Aorta (tissue), 5 donors: ENCODE measurements at places on chromosomes 12 and 14. TPM values are rescaled to one million over a fixed set of nuclear protein-coding genes. Genes with fewer than 3 reads are reported as not detected.

DNA sequence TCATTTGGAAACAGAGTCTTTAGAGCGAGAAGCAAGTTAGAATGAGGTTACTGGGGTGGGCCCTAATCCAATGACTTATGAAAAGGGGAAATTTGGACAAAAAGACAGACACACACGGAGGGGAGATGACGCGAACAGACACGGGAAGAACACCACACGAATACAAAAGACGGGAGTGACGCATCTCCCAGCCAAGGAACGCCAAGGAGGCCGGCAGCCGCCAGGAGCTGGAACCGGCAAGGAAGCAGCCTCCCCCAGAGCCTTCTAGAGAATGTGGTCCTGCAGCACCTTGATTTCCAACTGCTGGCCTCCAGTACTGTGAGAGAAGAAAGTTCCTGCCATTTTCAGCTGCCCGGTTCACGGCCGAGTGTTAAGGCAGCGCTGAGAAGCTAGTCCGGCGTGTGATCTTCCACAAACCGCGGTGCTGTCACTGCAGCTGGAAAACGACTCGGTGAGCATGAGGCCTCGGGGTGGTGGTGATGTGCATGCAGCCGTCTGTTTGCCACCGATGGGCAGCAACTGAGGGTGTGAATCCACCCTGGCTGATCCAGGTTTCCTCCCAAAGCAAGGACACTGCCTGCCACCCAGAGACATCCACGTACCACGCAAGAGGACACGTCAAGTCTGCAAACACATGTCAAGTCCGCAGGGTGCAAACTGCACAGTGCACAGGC, 124.5 kb downstream of the NCOR2 start:
- DNase-seq, result no peak

DNA sequence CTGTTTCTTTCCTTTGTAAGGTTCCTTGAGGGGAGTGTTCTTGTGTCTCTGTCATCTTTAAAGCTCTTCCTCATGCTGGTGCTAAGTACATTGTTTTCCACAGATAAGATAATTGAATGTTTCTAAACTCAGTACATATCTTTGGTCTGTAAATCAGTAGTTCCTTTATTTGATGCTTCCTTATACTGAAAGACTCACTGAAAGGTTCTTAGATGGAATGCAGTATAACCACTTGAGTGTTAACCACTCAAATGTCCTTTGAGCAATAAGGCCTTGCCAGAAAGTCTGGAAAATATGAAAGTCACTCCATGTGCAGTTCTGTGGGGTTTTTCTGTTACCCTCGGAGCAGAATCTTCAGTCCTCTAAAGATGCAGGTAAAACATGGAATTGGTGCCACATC, 23.0 kb upstream of the RNU6-8 start:
- DNase-seq, result no peak

DNA sequence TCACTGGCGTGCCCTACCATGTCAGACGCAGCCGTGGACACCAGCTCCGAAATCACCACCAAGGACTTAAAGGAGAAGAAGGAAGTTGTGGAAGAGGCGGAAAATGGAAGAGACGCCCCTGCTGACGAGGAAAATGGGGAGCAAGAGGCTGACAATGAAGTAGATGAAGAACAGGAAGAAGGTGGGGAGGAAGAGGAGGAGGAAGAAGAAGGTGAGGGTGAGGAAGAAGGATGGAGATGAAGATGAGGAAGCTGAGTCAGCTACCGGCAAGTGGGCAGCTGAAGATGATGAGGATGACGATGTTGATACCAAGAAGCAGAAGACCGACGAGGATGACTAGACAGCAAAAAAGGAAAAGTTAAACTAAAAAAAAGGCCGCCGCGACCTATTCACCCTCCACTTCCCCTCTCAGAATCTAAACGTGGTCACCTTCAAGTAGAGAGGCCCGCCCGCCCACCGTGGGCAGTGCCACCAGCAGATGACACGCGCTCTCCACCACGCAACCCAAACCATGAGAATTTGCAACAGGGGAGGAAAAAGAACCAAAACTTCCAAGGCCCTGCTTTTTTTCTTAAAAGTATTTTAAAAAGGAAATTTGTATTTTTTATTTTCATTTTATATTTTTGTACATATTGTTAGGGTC, 13.2 kb downstream of the TRIP11 start:
- DNase-seq, result no peak

DNA sequence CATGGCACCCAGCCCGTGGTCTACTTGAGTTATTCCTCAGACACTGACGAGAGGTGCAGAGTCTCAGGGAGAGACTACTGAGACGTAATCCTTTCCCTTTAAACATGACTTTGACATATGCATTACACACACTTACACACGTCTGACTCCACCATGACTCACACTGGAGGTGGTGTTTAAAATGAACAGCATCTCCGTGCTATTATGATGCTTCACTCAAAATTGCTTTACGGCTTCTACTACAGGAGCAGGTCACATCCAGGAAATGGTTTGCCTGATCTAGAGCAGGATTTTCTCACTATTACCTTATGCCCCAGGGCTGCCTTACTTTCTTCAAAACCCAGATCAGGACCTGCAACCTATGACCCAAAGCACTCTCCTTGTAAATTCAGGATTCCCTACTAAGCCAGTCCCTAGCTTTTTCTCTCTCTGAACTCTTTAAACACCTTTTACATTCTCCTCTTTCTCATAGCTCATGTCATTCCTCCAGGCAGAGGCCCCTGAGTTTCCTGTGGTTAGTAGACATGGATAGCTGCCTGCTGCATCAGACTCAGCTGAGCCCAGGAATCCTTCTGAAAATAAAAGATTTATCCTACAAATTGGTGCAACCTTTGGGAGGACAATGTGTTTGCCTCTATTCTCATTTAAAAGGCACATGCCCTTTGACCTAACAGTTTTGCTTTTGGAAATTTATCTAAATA, 31.2 kb downstream of the TMCC3 start:
- no peak for DNase-seq

DNA sequence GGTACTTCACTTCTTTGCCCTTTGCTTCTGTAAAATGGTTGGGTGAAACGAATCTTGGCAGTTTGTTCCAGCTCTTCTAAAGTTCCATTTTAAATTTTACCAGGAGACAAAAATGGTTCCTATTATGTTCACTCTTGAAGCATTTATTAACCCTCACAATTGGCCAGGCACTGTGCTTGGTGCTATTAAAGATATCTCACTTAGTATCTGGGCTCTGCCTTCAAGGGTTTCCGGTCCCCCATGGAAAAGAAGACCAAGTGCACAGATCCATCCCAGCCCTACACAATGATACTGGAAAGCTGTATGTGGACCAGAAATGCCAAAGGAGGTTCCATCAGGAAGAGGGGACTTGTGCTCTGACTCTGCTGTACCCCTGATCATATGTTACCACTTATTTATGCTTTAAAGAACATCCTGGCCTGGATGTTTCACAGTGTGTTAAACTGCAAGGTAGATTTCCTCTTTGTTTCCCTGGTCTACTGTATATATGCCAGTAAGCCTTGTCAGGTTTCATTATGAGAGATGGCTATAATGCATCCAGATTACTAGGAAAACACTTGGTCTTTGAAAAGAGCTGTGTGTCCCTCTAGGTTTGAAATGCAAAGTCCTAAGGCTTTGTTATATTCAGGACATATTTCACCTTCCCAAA, 154.8 kb downstream of the PRKCH start:
- DNase-seq, result no peak

DNA sequence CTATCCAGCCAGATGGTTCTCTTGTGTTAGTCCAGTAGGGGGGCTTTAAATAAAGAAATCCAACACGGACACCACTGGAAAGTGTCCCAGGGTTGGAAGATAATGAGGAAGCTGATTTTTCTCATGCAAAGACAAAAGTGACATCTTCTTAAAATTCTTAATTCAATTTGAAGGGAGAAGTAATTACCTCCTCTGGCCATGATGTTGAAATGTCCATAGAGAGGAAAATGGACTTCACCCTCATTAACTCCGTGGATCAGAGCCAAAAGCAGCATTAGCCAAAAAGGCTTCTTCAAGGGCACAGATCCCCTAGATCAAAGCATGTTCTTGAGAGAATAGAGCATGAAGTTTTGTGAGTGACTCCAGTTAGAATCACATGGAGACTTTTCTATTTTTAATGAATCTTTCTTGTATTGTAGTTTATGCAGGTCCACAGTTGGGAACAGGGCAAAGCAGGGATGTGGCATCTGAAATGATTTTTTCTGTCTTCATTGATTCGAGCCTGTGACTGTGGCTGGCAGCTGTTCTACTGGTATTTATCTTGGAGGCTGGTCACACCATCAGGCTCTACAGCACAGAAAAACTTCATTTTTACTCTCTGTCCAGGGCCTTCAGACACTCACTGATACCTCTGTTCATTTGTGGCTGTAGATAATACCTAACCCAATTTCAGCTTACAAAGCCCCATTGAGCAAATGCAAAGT, 1002.5 kb downstream of the AACS start:
- no peak for DNase-seq

DNA sequence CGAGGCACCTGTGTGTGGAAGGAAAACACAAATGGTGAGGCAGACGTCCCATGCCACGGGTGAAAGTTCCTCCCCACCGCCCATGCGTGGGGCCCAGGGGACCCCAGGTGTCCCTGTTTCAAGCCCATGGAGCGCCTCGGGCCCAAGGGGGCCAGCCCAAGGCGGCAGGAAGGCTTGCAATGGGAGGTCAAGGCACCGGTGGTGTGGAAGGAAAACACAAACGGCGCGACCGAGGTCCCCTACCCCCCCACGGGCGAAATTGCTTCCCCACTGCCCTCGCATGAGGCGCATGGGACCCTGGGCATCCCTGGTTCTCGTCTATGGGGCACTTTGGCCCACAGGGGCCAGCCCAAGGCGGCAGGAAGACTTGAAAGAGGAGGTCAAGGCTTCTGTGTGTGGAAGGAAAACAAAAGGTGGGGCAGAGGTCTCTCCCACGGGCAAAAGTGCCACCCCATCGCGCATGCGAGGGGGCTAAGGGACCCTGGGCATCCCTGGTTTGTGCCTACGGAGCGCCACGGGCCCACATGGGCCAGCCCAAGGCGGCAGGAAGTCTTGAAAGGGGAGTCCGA, 379.4 kb downstream of the ALG10 start:
- peak; percentile 73 for DNase-seq

KRT78 gene
- total RNA-seq, result not detected

IGF1 gene
- 103 TPM for total RNA-seq

CLEC4D gene
- 2.0 TPM for total RNA-seq

PPHLN1 gene
- total RNA-seq, result 50.0 TPM

RIMKLB gene
- total RNA-seq, result 76.2 TPM
